ENCODE measurements at places on chromosomes 6 and 20. TPM values are rescaled to one million over a fixed set of nuclear protein-coding genes. Genes with fewer than 3 reads are reported as not detected.

The PTK6 gene
- polyA plus RNA-seq, result 0.31 TPM

The TREM1 gene
- 0.06 TPM for polyA plus RNA-seq

The HCRTR2 gene
- 0.10 TPM for polyA plus RNA-seq

The WFDC13 gene
- not detected for polyA plus RNA-seq

The BTBD3 gene
- polyA plus RNA-seq, result 51.0 TPM

The POU3F2 gene
- polyA plus RNA-seq, result 0.06 TPM

- no peak overlapping the region for H3K4me3 ChIP-seq
- no peaks in the 10 kb centered on the region for H3K36me3 ChIP-seq
- DNase-seq, result no peak
- H3K27me3 ChIP-seq, result no peaks in the 10 kb centered on the region
- peak overlapping the region; percentile 53 for H3K27ac ChIP-seq
- peaks cover 7% of the 10 kb centered on the region for H3K4me1 ChIP-seq
Measured at GRCh38 chr6:138957903-138958302, 30.1 kb downstream of the REPS1 start.

- H3K4me3 ChIP-seq, result no peak overlapping the region
- H3K36me3 ChIP-seq, result no peaks in the 10 kb centered on the region
- H3K27me3 ChIP-seq, result no peaks in the 10 kb centered on the region
- H3K4me1 ChIP-seq, result no peaks in the 10 kb centered on the region
- no peak overlapping the region for H3K27ac ChIP-seq
- no peak for DNase-seq
Measured at GRCh38 chr6:70706491-70707123, 38.9 kb downstream of the SMAP1 start.

- H3K27me3 ChIP-seq, result no peaks in the 10 kb centered on the region
- H3K27ac ChIP-seq, result peak overlapping the region; percentile 66
- peaks cover 74% of the 10 kb centered on the region for H3K4me1 ChIP-seq
- no peak overlapping the region for H3K4me3 ChIP-seq
Measured at GRCh38 chr20:36465109-36466080, 75.9 kb upstream of the MYL9 start.

DNA sequence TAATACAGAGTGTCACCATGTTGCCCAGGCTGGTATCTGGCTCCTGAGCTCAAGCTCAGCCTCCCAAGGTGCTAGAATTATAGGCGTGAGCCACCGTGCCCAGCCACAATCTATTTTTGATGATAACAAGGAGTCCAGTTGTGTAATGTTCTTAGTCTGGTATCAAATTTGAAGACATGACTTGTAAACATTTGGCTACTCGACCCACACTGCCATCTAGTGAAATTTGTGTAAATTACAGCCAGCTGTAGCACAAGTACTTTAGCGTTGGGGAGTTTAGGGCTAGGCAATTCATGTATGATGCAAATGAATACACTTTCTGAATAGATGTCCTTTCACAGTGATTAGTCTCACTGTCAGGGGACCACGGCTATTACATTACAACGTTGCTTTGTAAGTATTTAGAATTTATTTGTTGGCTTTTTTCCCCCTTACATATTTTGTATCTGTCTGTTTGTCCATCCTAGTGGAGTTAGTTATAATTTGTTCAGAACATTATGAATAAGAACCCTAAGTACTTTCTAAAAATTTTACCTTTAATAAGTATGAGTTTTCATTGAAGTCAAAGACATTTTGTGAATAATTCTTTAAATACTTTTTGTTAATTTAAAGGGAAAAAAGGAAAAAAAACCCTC, 139.7 kb downstream of the PRDM13 start:
- no peak overlapping the region for H3K4me3 ChIP-seq
- peak; percentile 31 for DNase-seq
- no peak overlapping the region for H3K27ac ChIP-seq
- no peaks in the 10 kb centered on the region for H3K36me3 ChIP-seq
- no peaks in the 10 kb centered on the region for H3K4me1 ChIP-seq
- peaks cover 13% of the 10 kb centered on the region for H3K27me3 ChIP-seq

DNA sequence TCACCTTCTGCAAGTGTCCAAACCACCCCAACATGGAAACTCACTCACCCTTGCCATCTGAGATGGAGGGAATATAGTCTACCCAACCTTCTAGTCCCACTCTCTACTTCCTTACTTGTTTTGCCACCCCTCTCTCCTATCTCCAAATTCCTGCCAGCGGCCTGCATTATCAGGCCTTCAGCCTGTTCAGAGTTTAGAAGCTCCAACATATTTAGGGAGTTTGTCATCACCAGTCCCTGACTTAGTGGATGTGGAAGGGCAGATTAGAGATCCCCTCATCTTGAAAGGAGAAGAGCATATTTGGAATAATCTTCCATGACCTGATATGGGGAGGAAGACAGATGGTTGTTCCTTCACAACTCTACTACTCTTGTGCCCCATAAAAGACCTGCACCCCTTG, 281.4 kb upstream of the MAP3K7 start:
- no peak overlapping the region for H3K4me3 ChIP-seq
- DNase-seq, result no peak
- H3K4me1 ChIP-seq, result no peaks in the 10 kb centered on the region

- peak overlapping the region; percentile 22 for H3K4me3 ChIP-seq
- no peaks in the 10 kb centered on the region for H3K27me3 ChIP-seq
- DNase-seq, result peak; percentile 82
- no peaks in the 10 kb centered on the region for H3K36me3 ChIP-seq
- peak overlapping the region; percentile 40 for H3K27ac ChIP-seq
Measured at GRCh38 chr6:30877419-30878262, 6.7 kb upstream of the DDR1 start.

- no peaks in the 10 kb centered on the region for H3K27me3 ChIP-seq
- H3K4me1 ChIP-seq, result peaks cover 24% of the 10 kb centered on the region
- H3K4me3 ChIP-seq, result no peak overlapping the region
- DNase-seq, result peak; percentile 64
- H3K27ac ChIP-seq, result peak overlapping the region; percentile 62
- H3K36me3 ChIP-seq, result no peaks in the 10 kb centered on the region
Measured at GRCh38 chr6:21772884-21773575, 179.5 kb downstream of the SOX4 start.

DNA sequence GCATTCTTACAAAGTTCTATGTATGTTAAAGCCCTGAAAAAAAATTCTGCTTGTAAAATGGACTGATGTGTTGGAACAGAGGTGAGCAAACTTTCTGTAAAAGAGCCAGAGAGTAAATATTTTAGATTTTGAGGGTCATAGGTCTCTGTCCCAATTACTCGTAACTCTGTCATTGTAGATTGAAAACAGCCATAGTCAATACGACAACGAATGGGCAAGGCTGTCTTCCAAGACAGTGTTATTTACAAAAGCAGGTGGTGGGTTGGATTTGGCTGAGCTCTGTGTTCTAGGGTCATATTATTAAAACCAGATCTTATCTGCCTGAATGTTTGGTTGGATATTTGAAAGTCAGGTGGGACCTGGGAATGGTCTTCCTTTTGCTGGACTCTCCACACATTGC, 135.2 kb downstream of the EYA2 start:
- no peak for DNase-seq
- H3K27ac ChIP-seq, result no peak overlapping the region
- H3K4me3 ChIP-seq, result no peak overlapping the region
- H3K27me3 ChIP-seq, result no peaks in the 10 kb centered on the region
- no peaks in the 10 kb centered on the region for H3K4me1 ChIP-seq

DNA sequence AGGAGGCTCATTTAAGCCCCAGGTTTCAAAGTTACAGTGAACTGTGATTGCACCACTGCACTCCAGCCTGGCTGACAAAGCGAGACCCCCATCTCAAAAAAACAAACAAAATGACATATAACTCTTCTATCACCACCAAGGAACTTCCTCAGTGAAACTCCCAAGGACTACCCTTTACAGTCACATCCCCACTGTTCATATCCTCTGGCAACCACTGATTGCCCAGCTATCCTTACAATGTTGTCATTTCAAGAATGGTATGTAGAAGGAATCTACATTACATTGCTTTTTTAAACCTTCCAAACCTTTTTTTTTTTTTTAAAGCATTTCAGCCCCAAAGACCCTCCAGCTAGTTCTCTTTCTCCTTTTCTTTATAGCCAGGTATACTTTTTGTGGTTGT, 123.1 kb upstream of the CARMIL1 start:
- H3K27me3 ChIP-seq, result no peaks in the 10 kb centered on the region
- no peak overlapping the region for H3K27ac ChIP-seq
- peaks cover 4% of the 10 kb centered on the region for H3K4me1 ChIP-seq
- H3K36me3 ChIP-seq, result no peaks in the 10 kb centered on the region
- H3K4me3 ChIP-seq, result no peak overlapping the region

GRCh38 chr6:119331663-119332286, 17.8 kb downstream of the MAN1A1 start:
- H3K4me3 ChIP-seq, result no peak overlapping the region
- no peaks in the 10 kb centered on the region for H3K27me3 ChIP-seq
- H3K27ac ChIP-seq, result no peak overlapping the region
- peaks cover 5% of the 10 kb centered on the region for H3K36me3 ChIP-seq
- H3K4me1 ChIP-seq, result no peaks in the 10 kb centered on the region

- no peaks in the 10 kb centered on the region for H3K27me3 ChIP-seq
- H3K27ac ChIP-seq, result peak overlapping the region; percentile 28
- no peak overlapping the region for H3K4me3 ChIP-seq
Measured at GRCh38 chr20:47274401-47275108, 81.9 kb downstream of the ZMYND8 start.

- no peaks in the 10 kb centered on the region for H3K36me3 ChIP-seq
- no peaks in the 10 kb centered on the region for H3K4me1 ChIP-seq
- H3K4me3 ChIP-seq, result no peak overlapping the region
- H3K27me3 ChIP-seq, result peaks cover 2% of the 10 kb centered on the region
Measured at GRCh38 chr20:57897891-57898290, 188.1 kb upstream of the PMEPA1 start.

DNA sequence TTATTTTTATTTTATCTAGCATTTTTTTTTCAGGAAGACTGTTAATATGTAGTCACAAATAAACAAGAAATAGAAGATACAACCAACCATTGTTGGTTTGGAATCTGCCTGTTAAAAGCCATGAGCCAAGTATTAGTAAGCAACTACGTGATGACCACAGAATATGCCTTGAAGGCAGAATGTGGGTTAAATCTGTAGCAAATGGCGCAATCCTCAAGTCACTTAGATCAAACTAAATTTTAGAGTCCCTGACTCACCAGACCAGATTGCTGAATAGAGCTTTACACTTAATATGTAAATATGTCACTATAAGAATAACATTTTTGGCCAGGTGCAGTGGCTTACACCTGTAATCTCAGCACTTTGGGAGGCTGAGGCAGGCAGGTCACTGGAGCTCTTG, 800.1 kb upstream of the CITED2 start:
- H3K36me3 ChIP-seq, result no peaks in the 10 kb centered on the region
- H3K27me3 ChIP-seq, result no peaks in the 10 kb centered on the region

- H3K4me3 ChIP-seq, result no peak overlapping the region
- no peaks in the 10 kb centered on the region for H3K36me3 ChIP-seq
- no peak for DNase-seq
- H3K27ac ChIP-seq, result no peak overlapping the region
Measured at GRCh38 chr6:50270415-50270814, 220.7 kb upstream of the DEFB112 start.

DNA sequence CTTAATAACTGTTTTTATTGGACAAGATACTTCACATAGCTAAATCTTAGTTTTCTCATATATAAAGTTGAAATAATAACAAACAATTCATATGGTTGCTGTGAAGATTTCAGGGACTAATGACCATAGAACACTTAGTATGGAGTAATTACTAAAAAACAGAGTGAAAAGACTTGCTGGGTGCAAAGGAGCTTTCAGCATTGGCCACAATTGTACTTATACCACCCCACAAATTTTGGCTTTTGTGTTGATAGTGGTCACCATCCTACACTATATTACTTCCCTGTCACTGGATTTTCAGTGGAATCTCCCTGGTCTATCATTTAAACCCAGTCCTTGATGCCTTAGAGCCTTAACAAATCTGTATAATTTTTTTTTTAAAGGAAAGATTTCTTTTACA, 398.6 kb upstream of the EPHA7 start:
- no peak overlapping the region for H3K27ac ChIP-seq
- H3K4me3 ChIP-seq, result no peak overlapping the region
- no peak for DNase-seq
- H3K36me3 ChIP-seq, result no peaks in the 10 kb centered on the region
